SJCRH30 (cell line): ENCODE measurements at places on chromosomes 3 and 15. TPM values are rescaled to one million over a fixed set of nuclear protein-coding genes. Genes with fewer than 3 reads are reported as not detected.

Gene NRROS
- not detected in 2 replicates for total RNA-seq

Gene ESYT3
- 0.56 and 0.69 TPM in 2 replicates for total RNA-seq

Gene SHC4
- total RNA-seq = 1.2 and 1.8 TPM in 2 replicates

Gene MGLL
- 32.6 and 41.7 TPM in 2 replicates for total RNA-seq

Gene SHF
- 22.1 and 22.9 TPM in 2 replicates for total RNA-seq

Gene VGLL4
- total RNA-seq = 49.3 and 52.7 TPM in 2 replicates

GRCh38 chr3:122357828-122358702 is 25.0 kb downstream of the MIX23 start:
- H3K4me1 ChIP-seq = no peaks in the 10 kb centered on the region
- H3K4me3 ChIP-seq = no peak overlapping the region
- DNase-seq = no peak
- H3K36me3 ChIP-seq = peaks cover 35% of the 10 kb centered on the region

DNA sequence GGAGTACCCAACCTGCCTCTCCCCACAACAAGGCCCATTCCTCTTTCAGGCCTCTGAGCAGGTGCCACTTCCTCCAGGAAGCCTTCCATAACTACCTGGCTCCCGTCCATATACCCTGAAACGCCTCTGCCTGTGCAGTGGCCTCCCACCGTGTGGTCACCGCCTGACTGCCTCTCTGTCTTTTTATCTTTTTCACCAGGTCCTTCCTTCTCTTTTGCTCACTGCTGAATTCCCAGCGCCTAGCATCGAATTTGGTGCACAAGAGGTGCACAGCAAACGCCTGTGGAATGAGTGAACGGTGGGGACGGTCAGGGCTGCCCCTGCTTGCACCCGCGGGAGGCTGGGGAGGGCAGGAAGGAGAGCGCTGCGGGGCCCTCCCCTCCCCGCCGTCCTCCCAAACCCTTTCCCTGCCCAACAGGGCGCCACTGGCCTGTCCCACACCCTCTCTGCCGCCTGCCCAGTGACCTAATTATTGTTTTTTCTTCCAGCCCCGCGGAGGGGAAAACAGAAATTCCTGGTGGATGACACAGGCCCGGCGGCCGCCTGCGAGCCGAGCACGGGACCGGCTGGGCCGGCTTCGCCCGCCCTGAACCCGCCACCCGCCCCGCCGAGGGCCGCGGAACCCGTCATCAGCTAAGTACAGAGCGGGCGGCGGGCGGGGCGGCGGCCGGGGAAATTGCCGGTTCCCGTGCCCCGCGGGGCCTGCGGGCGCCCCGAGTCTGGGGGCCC is 140.1 kb downstream of the SMAD6 start:
- H3K27ac ChIP-seq = peak overlapping the region; percentile 38; the same call in 1 of the 2 replicates
- no peaks in the 10 kb centered on the region for H3K27me3 ChIP-seq
- H3K36me3 ChIP-seq = no peaks in the 10 kb centered on the region
- DNase-seq = peak; percentile 46
- H3K4me1 ChIP-seq = no peaks in the 10 kb centered on the region

DNA sequence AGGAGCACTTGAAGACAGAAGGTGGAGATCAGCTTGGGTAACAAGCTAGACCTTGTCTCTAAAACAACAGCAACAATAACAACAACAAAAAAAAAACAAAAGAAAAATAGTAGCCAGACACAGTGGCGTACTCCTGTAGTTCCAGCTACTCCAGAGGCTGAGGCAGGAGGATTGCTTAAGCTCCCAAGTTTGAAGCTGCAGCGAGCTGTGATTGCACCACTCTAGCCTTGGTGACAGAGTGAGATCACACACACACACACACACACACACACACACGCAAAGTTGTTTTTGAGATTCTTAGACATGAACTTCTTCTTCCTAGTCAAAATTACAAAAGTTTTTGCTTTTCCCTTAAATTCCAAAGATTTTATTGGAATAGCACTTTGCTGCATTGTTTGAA is 93.0 kb upstream of the IGSF10 start:
- no peaks in the 10 kb centered on the region for H3K4me1 ChIP-seq
- H3K36me3 ChIP-seq = no peaks in the 10 kb centered on the region
- H3K27me3 ChIP-seq = no peaks in the 10 kb centered on the region
- no peak for DNase-seq
- no peak overlapping the region for H3K4me3 ChIP-seq

DNA sequence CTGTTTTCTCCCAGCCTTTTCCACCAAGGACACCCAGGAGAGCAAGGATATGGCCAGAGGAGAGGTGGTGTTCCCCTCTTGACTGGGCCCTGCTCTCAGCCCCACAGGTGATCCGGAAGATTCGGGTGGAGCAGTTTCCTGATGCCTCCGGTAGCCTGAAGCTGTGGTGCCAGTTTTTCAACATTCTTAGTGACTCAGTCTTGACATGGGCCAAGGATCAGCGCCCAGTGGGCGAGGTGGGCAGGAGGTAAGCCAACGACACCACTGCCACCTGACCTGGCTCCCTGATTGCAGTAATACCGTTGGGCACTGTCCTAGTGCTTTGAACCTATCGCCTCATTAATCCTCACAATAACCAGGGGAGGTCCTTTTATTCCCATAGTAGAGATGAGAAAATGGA is 25.3 kb upstream of the SLC28A1 start:
- H3K27me3 ChIP-seq = no peaks in the 10 kb centered on the region
- peaks cover 28% of the 10 kb centered on the region for H3K36me3 ChIP-seq
- no peak overlapping the region for H3K4me3 ChIP-seq
- no peak overlapping the region for H3K27ac ChIP-seq
- peaks cover 6% of the 10 kb centered on the region for H3K4me1 ChIP-seq
- DNase-seq = no peak

- H3K36me3 ChIP-seq = no peaks in the 10 kb centered on the region
- no peaks in the 10 kb centered on the region for H3K27me3 ChIP-seq
- H3K4me3 ChIP-seq = no peak overlapping the region
- no peak for DNase-seq
- no peaks in the 10 kb centered on the region for H3K4me1 ChIP-seq
Observed at GRCh38 chr15:39748276-39748675, 34.4 kb downstream of the FSIP1 start.

DNA sequence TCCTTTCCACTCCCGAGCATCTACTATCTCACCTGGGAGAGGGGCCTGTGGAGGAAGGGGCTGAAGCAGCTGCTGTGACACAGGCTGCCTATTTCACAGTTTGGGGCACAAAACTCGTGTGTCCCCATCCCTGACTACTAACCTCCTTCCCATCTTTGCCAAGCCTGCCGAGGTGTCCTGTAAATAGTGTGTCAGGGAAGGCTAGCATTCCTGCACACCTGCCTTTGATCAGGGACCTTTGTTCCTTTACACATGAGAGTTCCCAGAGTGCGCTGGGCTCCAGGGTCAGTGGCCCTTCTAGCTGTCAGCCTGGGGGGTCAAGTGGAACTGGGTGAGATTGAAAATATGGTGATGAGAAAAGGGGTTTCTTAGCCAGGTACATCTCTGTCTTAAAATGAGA is 13.0 kb upstream of the TF start:
- H3K4me3 ChIP-seq = no peak overlapping the region
- no peaks in the 10 kb centered on the region for H3K4me1 ChIP-seq
- DNase-seq = no peak
- no peaks in the 10 kb centered on the region for H3K36me3 ChIP-seq
- H3K27me3 ChIP-seq = no peaks in the 10 kb centered on the region

DNA sequence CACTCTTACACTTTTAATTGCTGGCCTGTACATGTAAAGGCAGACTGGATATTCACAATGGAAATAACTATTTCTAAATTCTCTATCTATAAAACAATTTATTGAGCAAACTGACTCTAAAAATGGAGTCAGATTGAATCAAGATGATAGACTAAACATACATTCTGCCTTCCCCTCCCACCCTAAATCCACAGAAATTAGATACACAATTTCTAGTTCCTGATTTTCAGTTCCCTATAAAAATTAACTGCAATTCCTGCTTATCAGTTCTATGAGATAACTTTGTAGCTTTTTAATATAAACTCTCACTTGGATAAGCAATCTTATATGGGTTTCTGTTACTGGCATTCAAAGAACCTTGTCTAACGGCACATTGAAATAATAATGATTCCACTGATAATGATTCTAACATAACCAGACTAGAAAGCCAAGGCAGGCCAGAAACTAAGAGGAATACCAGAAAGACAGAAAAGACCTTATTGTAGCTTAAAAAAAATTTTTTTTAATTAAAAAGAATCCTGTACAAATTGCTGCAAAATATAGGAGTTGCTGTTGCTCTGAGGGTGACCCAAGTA is 33.1 kb downstream of the TBC1D5 start:
- peaks cover 9% of the 10 kb centered on the region for H3K36me3 ChIP-seq
- no peak for DNase-seq
- H3K27me3 ChIP-seq = no peaks in the 10 kb centered on the region
- no peak overlapping the region for H3K4me3 ChIP-seq
- no peaks in the 10 kb centered on the region for H3K4me1 ChIP-seq
- no peak overlapping the region for H3K27ac ChIP-seq

- no peaks in the 10 kb centered on the region for H3K36me3 ChIP-seq
- no peaks in the 10 kb centered on the region for H3K4me1 ChIP-seq
- no peak for DNase-seq
- no peaks in the 10 kb centered on the region for H3K27me3 ChIP-seq
- H3K4me3 ChIP-seq = no peak overlapping the region
- no peak overlapping the region for H3K27ac ChIP-seq
Observed at GRCh38 chr3:188491276-188491687, 337.3 kb downstream of the LPP start.

- no peak overlapping the region for H3K27ac ChIP-seq
- H3K36me3 ChIP-seq = no peaks in the 10 kb centered on the region
- H3K27me3 ChIP-seq = no peaks in the 10 kb centered on the region
Observed at GRCh38 chr3:29639578-29640290, 358.9 kb downstream of the RBMS3 start.

GRCh38 chr3:187533797-187534196 is 136.4 kb downstream of the SST start:
- H3K27ac ChIP-seq = no peak overlapping the region
- H3K4me1 ChIP-seq = no peaks in the 10 kb centered on the region
- H3K4me3 ChIP-seq = no peak overlapping the region
- DNase-seq = no peak

DNA sequence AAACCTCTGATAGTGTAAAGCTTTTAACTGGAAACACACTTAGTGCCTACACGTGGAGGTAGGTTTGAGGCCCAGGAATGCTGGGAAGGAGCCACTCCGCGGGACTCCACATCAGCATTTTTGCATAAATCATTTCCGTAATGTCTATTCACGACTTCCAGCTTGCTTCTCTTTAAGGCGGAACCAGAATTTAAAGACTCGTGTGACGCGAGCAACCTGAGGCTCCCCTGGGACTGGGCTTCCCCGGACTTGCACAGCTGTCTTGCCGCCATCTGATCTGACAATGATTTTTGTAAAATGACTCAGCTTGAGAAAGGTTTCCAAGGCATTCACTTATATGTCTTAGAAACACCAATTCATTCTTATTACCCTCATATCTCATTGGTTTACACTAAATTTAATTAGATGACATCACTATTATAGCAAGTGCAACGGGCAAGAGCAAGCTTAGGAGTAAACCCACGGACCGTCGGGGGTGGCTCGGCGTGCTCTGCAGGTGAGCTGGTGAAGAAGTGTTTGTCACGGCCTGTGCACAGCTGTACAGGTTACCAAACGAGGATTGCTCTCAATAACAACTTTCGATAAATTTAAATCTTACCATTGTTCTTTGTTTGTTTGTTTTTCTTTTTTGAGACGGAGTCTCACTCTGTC is 95.2 kb downstream of the CHSY1 start:
- peak overlapping the region; percentile 25 for H3K4me3 ChIP-seq
- H3K27me3 ChIP-seq = no peaks in the 10 kb centered on the region
- peaks cover 18% of the 10 kb centered on the region for H3K4me1 ChIP-seq
- peak; percentile 96 for DNase-seq

- no peaks in the 10 kb centered on the region for H3K4me1 ChIP-seq
- DNase-seq = no peak
- H3K36me3 ChIP-seq = no peaks in the 10 kb centered on the region
- H3K27ac ChIP-seq = no peak overlapping the region
- no peaks in the 10 kb centered on the region; the same call in 1 of the 2 replicates for H3K27me3 ChIP-seq
Observed at GRCh38 chr3:13880811-13881156, 913 bp upstream of the WNT7A start.

GRCh38 chr3:168730073-168730472 is 634.3 kb upstream of the GOLIM4 start:
- no peaks in the 10 kb centered on the region for H3K36me3 ChIP-seq
- H3K27me3 ChIP-seq = no peaks in the 10 kb centered on the region
- DNase-seq = no peak

GRCh38 chr15:39553947-39554693 is 26.8 kb upstream of the THBS1 start:
- peaks cover 40% of the 10 kb centered on the region for H3K4me1 ChIP-seq
- DNase-seq = peak; percentile 44
- H3K36me3 ChIP-seq = no peaks in the 10 kb centered on the region
- H3K4me3 ChIP-seq = no peak overlapping the region
- H3K27ac ChIP-seq = peak overlapping the region; percentile 63

DNA sequence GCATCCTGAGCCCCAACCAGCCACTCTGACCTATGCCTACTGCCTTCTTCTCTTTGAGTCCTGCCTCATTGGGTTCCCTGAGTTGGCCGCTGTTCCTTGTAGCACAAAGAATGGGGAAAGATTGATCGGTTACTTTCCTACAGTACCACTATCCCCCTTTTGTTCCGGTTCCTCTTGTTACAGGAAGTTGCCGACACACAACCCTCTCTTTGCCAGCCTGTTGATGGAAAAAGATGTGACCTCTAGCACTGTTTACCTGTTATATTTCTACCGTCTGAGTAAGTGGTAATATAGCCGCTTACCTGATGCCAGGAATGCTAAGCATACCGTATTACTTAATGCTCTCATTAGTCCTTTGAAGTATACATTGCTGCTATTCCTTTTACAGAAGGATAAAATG is 9.7 kb upstream of the AHSG start:
- no peak overlapping the region for H3K27ac ChIP-seq
- no peak overlapping the region for H3K4me3 ChIP-seq
- DNase-seq = no peak
- H3K36me3 ChIP-seq = no peaks in the 10 kb centered on the region
- no peaks in the 10 kb centered on the region for H3K27me3 ChIP-seq

DNA sequence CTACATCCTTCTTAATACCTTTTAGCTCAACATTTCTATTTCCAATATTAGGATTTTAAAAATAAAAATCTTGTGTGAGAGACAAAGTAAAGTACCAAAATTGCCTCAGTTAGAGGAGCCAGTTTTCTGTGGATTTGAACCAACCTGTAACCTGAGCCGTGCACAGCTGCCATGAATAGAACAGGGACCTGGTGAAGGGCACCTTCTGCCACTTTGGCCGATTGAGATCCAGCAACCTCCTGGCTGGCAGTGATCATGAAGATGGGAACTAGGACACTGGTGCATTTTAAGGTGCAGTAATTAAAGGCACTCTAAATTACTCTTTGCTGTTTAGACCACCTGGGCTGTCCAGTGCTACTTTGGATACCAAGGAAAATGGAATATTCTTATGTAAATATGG is 34.3 kb upstream of the TRAK1 start:
- DNase-seq = no peak
- H3K27me3 ChIP-seq = no peaks in the 10 kb centered on the region
- no peak overlapping the region for H3K27ac ChIP-seq
- H3K36me3 ChIP-seq = no peaks in the 10 kb centered on the region
- peaks cover 3% of the 10 kb centered on the region; the same call in 1 of the 2 replicates for H3K4me1 ChIP-seq
- no peak overlapping the region for H3K4me3 ChIP-seq
